ENCODE measurements at places on chromosomes 1 and 21.
A peak's percentile ranks its signal among the peaks of the same experiment; 100 is the strongest.

DNA sequence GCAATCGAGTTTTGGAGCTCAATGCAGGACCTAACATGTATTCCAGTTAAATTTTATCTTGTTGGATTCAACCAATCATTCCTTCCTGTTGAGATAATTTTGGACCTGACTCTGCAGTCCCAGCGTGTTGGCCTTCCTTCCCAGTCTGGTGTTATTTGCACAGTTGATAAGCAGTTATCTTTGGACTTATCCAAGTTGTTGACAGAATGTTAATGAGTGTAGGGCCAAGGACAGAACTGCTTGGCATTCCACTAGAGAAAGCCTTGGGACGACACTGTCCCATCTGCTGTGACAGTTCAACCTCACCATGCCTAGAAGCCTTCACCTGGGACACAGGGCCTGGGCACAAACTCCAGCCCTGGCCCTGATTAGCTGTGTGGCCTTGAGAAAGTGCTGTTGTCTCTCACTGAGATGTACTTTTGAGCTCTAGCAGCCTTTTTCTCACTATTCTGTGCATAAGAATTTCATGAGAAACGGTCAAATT, 104.1 kb upstream of the SLC25A33 start:
- DNase-seq, result no peak

DNA sequence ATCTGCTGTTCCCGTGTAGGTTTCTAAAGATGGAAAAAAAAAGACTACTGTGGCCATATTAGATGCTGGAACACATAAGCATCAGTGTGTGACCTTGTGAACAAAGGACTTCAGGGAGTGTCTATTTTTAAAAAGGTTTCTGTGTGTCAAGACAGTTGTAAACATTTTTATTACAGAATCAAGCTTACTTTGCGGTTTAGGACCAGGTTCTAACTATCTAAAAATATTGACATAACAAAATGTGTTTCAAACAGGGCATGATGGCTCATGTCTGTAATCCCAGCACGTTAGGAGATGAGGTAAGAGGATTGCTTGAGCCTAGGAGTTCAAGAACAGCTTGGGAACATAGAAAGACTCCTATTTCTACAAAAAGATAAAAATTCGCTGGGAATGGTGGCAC, 7.1 kb upstream of the DDI2 start:
- DNase-seq, result no peak

GRCh38 chr1:203268901-203269653, 36.2 kb upstream of the BTG2 start:
- peak; percentile 42 for DNase-seq

- no peak for DNase-seq
These were observed 78.2 kb downstream of the MACF1 start for GRCh38 chr1:39282537-39283216.

DNA sequence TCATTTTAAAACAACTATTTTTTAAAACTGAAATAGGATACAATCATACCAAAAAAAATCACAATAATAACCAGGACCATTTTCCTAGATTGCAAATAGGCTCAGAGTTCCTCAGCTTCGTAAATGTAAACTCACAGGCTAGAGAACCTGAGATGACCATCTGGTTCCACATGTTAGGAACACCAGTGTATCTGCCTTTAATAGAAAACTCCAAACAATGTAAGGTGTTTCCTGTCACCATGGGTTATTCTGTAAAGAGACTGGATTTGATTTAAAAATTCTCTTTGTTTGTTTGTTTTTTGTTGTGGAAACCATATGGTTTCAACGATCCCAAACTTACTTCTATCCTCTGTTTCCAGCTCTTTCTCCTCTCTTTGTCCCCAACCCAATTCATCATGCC, 197.5 kb downstream of the ZZZ3 start:
- no peak for DNase-seq

DNA sequence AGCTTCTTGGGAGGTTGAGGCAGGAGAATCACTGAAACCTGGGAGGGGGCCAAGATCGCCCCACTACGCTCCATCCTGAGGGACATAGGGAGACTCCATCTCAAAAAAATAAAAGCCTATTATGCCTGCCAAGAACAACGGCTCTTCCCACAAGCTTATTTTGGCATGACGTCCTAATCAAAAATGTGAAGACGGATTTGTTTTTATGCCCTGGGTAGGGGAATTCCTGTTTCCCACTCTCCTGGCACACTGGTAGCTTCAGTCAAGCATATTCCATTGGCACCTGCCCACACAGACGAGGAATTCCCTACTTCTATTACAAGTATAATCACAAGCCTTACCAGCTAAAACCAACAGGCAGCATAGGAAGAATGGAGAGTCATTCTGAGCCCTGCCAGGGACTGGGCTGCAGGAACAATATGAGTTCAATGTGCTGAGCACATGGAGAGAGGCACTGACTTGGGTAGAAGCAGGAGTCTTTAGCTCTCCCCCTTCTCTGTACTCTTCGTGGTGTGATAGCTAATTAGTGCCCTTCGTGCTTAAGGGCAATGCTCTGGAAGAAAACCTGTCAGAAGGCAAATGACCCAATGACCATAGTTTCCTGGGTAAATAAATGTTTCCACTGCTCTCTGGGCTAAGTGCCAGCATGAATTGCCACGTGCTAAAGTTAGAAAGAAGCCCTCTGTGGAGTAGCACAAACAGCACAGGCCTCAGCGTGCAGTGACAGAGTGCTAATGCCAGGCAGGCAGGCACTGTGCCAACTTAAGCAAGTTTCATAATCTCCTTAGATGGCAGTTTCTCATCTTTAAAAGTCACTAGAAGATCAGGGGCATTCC, 16.8 kb downstream of the TNFSF4 start:
- DNase-seq, result no peak

DNA sequence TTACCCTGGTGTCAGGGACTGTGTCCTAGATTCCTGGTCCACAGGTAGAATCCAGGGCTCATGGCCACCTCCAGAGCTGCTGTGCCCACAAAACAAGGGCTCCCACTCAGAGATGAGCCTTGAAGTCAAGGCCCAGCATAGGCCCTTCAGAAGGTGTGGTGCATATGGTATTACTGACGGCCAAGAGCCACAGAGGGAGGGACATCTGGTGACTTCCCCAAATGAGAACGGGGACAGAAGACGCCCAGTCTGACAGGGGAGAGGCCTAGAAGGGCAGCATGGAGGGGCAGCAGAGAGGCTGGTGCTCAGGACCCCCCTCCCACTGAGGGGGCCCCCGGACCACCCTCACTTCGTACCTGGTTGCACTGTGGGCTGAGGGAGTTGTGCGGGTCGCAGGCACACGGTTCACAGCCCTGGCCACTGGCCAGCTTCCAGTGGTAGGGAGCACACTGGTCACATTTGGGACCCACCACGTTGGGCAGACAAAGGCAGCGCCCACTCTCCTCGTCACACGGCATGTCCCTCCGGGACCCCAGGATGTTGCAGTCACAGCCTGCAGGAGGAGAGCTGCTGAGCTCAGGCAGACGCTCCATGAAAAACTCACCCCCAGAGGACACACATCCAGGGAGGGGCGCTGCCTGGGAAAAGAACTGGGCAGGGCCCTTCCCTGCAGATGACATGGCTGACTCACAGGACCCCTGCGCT, 25.0 kb downstream of the LAMB3 start:
- DNase-seq, result no peak

GRCh38 chr1:212700892-212701819, 1.5 kb upstream of the BATF3 start:
- DNase-seq, result peak; percentile 3

DNA sequence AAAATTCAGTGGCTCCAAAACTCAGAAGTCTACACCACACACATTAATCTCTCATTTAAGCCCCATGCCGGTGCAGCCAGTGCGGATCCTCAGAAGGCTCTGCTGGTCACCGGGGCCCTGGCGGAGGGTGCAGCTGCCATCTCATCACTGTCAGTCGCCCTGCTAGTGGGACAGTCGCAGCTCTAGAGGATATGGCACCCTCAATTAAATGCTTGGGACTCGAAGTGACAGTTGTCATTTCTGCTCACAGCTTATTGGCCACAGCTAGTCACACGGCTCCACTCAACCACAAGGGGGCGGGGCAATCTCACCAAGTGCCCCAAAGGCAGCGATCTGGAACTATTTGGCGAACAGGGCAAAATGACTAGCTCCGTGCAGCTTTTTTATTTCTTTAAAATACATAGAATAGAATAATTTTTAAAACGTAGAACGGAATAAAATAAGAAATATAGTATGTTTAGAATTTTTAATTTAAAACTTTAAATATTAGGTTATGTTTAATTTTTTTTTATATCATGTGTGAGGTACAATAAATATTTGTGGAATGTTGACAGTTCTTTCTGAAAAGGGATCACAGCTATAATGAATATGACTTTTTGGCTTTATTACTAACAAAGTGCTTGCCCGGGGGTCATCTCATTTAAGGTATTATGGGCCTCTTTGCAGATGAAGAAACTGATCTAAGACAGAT, 8.0 kb upstream of the MAN1C1 start:
- peak; percentile 67 for DNase-seq

GRCh38 chr1:100866041-100866900, 28.4 kb downstream of the EXTL2 start:
- DNase-seq, result no peak

GRCh38 chr1:64295561-64295960, 92.1 kb downstream of the UBE2U start:
- no peak for DNase-seq

DNA sequence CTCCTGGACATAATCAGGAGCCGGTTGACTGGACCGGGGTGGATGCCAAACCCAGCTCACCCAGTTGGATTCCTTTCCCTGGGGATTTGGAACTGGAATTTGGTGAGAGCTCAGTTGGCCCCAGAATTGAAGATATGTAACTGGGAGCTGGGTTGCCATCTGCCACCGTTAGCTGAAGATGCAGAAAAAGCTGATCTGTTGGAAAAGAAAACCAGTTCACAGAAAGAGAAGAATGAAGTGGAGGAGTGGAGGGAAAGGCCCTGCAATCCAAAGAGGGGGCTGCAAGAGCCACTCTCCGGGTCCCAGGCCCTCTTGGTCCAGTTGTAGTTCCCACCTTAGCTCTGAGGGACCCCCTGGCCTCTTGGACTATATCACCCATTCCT, 16.0 kb downstream of the TEX35 start:
- DNase-seq, result no peak

- DNase-seq, result no peak
These were observed 16.1 kb upstream of the ETV3 start for GRCh38 chr1:157154291-157154690.

DNA sequence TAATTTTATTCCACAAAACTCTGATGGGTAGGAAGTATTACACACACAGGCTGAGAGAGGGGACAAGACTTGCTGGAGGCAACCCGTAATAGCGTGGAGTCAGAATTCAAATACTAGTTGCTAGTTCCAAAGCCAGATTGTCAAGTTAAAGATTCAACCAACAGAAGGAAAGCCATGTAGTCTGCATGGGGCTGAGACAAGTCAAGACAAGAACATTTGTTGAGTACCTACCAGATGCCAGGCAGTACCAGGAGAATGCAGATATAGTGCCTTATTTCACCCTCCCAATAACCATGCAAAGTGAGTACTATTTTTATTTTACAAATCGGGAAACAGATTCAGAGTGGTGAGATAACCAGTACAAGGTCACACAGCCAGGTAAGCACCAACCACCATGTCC, 110.4 kb upstream of the SPATA6 start:
- no peak for DNase-seq

GRCh38 chr1:236429715-236430274, 35.7 kb downstream of the EDARADD start:
- no peak for DNase-seq

DNA sequence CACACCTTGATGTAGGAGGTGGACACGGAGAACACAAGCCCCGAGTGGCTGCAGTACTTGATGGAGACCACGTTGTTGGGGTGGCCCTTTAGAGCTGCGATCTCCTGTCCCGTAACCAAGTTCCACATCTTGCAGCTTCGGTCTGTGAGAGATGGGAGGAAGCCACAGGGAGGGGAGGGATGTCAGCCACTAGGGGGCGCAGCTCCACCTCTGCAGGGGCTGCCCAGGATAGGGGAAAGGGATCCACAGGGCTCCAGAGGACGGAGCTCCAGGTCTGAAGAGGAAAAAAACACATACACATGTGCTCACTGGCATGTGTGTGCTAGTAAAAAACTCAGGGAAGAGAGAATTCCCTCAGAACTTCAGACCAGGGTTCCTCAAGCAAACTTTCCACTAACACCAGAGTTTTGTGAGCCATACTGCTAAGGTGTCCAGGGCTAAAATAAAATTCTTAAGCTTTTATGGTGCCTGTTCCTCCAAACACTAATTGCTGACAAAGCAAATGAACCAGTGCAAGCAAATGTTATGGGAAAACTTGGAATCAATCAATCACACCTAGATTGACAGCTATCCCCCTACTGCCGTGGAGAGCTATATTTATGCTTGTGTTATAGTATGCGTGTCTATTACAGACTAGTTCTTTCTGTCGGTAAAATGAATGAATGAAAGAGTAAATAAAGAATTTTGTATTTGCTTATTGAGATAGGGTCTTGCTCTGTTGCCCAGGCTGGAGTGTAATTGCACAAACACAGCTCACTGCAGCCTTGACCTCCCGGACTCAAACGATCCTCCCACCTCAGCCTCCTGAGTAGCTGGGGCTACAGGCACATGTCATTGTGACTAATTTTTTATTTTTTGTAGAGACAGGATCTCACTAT, 43.7 kb downstream of the KIF21B start:
- peak; percentile 45 for DNase-seq

- no peak for DNase-seq
These were observed 26.4 kb upstream of the CFHR4 start for GRCh38 chr1:196861429-196861828.

DNA sequence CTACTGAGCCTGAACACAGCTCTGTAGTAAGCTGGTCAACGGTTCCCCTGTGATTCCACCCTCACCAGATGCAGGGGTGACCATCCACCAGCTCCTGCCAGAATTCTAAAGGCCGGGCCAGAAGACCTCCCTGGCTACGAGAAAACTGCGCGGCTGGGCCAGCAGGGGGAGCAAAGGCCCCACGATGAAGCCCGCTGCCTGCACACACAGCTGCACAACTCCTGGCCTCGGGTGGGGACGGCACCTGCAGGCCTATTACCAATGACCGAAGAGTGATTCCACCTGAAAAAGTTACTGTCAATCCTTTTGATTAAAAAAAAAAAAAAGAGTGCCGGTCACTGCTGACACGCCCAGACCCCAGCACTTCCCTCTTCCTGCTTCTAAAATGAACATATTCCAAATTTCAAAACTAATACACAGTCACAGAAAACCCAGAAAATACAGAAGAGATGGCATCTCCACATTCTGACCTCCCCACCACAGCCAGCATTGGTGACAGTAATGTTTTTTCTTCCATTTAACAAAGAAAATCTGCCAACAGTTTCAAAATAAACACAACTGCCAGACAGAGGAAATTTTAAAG, 49.8 kb upstream of the RIPK4 start:
- peak; percentile 48 for DNase-seq

DNA sequence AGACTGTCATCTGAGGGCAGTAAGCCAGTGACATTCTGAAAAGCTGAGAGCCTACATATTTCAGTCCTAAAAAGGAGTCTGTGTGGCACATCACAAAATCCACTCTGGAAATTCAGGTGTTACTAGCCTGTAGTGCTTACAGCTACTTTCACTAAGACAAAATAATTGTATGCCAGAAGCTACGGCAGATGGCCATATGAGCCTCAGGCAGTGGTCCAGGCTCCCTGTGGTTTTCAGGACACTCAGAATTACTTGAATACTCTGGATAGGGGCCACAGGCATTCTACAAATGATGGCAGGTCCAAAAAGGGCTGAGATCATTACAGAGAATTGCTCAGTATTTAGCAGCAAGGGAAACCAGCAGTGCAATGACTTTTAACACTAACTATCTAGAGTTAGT, 527.1 kb downstream of the MRPL39 start:
- no peak for DNase-seq

- DNase-seq, result no peak
These were observed 32.8 kb upstream of the PTPRC start for GRCh38 chr1:198606020-198606438.

- DNase-seq, result no peak
These were observed 187.8 kb upstream of the PTBP2 start for GRCh38 chr1:96533820-96534219.
